ENCODE measurements at places on chromosomes 5 and 9. TPM values are rescaled to one million over a fixed set of nuclear protein-coding genes. Genes with fewer than 3 reads are reported as not detected.

HACD4 gene
- total RNA-seq: 13.9 TPM

CCL28 gene
- 1.6 TPM for total RNA-seq

ESM1 gene
- total RNA-seq: not detected

PLAC8L1 gene
- not detected for total RNA-seq

NTRK2 gene
- total RNA-seq: 2.1 TPM

SLCO6A1 gene
- not detected for total RNA-seq

F2RL1 gene
- total RNA-seq: 0.27 TPM

NMRK1 gene
- 27.5 TPM for total RNA-seq

ZNF622 gene
- 26.5 TPM for total RNA-seq

PHAX gene
- total RNA-seq: 53.0 TPM

STARD4 gene
- 8.6 TPM for total RNA-seq

EMB gene
- total RNA-seq: 4.2 TPM

IFNA16 gene
- not detected for total RNA-seq

FOXD4 gene
- 1.1 TPM for total RNA-seq

Data from sigmoid colon (tissue), 7 donors.